CD4-positive, alpha-beta T cell treated with Interleukin-10 for 1 hour (primary cell): ENCODE measurements at places on chromosomes 3 and 15.

DNA sequence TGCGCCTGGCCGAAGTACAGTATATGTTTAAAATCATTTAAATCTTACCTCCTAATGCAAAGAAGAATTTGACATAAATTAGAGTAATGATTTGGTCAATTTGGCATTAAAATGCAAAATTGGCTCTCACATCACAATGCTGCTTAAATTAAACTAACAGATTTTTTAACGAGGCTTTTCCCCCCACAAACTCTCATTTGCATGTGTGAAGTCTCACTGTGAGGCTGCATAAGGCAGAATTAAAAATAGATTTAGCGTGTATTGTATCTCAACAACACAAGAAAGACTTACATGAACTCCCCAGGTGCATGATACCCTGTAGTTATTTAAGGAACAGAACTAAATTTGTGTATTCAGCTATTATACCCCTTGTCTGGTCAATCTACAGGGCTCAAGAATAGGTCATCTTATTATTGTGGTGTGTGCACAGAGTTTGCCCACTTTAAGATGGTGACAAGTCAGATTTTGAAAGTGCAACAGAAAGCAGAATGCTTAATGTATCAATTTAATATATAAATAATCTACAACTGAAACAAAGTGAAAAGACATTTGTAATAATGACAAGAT lies 897.9 kb downstream of the EPHA3 start:
- no peak for DNase-seq

- no peak for DNase-seq
These were observed 129.3 kb downstream of the EEFSEC start for GRCh38 chr3:128282380-128283196.

DNA sequence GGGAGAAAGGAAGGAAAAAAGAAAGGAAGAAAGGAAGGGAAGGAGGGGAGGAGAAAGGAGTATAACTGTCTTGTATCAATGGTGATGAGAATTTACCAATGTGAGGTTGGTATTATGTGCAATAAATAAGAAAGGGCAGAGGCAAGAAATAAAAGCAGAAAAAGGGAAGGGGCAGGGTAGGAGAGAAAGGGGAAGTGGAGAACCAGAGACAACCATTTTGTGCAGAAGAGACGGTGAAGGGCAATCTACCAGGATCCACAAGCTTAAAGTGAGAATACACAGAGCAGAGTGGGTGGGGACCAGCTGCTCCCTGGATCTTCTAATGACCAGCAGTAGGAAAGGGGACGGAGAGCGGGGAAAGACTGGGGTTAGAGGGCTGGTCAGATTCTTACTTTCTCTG lies 106.9 kb upstream of the SLCO2A1 start:
- DNase-seq: no peak

- no peak for DNase-seq
These were observed 41.6 kb downstream of the PIK3CA start for GRCh38 chr3:179189759-179190158.

GRCh38 chr15:83320844-83321243 lies 36.4 kb upstream of the BNC1 start:
- no peak for DNase-seq

GRCh38 chr3:172118019-172118418 lies 78.6 kb downstream of the FNDC3B start:
- no peak for DNase-seq

- DNase-seq: no peak
These were observed 207.7 kb downstream of the PLOD2 start for GRCh38 chr3:145953316-145953715.

DNA sequence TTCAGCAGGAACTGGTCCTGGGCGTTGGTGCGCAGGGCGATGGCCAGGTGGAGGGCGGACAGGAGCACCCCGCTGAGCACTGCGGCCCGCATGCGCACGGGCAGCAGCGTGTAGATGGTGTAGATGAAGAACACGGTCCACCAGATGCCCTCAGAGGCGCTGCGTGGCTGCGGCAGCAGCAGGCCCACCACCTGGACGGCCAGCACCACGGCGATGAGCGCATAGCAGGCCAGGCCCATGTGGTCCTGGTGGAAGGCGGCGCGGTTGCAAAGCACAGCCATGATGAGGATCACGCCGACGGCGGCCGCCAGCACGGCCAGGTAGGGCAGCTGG lies 1.5 kb downstream of the ADCY5 start:
- no peak for DNase-seq

DNA sequence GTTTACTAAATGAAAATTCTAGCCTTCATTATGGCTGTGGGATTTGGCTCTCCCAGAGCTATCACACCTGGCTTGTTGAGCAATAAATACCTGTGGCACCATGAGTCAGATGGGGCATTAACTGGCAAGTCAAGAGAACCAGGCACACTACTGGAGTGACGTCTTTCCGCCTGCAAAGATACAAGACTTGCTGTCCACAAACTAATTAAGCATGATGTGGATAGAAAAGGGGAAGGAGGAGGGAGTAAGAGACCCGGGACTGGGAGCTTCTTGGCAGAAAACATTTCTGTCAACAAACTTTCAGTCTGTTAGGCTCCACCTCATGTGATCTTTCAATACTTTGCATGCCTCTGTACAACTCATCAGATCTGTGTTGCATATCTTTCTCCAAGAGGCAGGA lies 56.5 kb downstream of the CLDN1 start:
- no peak for DNase-seq
